ENCODE measurements at places on chromosomes 3 and 15.

- no peak for DNase-seq
Measured at GRCh38 chr3:49124991-49125670, 4.5 kb upstream of the USP19 start.

- no peak for DNase-seq
Measured at GRCh38 chr3:121803771-121804320, 31.0 kb downstream of the IQCB1 start.

DNA sequence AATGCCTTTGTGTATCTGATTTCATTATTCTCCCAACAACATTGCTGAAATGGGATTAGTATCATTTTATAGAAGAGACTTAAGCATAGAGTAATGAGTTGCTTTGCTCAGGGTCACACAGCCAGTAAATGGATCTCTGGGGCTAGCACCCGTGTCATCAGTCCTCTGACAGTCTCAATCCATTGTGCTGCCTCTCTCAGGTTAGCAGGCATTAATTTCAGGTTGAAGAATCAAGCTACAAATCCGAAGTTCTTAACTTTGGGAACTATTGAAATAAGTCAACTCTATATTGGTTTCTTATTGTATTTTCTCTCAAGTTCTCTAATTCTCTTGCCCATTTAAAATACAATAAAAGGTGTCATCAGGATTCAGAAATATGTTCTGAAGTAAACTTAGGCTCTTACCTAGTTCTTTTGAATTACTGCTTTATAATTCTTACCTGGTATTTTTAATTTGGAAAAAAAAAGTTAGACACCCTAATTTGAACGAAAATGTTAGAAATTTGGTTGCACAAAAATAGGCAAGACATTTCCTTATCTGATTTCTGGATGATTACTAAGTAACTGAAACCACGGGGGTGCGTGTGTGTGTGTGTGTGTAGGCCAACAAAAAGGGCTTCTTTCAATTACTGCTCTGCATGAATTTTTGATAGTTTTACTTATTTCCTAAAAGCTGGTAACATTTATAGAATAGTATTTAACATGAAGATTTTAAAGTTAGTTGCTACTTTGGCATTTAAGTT lies 189.8 kb downstream of the MBNL1 start:
- no peak for DNase-seq

DNA sequence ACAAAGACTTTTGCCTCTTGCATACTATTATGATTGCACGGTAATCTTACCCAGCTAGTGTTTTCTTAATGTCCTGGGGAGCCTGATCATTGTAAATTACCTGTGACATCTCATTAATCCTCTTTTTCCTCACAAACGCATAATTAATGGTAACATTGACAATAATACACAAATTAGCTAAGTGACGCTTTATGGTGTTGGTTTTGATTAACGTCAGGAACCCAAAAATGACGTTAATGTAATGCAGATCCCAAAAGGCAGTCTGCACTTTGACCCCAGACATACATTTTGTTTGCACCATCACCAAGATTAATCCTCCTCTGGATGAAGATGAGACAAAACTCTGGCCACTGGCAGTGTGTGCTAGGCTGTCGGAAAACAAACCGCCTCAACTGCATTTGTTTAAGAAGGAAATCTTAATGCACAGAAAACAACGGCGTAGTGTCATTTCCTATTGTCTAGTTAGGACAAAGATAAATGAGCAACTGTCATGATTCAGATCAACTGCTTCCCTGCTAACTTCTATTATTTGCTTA lies 83.9 kb upstream of the CDIN1 start:
- no peak for DNase-seq

DNA sequence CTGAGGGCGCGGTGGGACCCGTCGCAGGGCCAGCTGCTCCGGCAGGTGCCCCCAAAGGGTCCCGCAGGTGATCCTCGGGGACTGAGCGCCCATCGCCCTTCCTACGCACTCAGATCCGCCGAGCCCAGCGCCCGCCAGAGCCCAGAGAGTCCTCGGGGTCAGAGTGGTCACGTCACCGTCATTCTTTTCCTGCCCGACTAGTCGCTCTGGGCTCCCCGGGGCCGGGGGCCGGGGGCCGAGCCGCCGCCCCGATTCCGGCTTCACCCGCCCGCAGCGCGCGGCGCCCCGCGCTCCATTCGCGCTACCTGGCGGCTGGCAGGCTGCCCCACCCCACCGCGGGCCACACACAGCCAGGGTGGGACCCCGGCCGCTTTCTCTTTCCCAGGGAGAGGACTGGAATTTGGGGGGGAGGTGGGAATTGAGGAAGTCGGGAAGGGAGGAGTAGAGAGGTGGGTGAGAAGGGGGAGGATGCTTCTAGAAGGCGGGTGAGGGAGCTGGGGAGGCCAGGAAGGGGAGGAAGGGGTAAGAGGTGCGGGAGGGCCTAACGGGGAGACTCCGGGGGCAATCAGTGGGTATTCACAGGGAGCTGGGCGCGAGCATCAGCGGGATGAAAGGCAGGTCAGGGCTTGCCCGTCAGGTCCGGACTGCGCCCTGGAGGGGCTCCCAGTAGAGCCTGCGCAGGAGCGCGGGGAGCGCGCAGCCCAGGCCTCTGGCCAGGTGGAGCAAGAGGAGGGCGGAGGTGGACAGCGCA lies 36.1 kb upstream of the EPHB3 start:
- DNase-seq, result no peak

DNA sequence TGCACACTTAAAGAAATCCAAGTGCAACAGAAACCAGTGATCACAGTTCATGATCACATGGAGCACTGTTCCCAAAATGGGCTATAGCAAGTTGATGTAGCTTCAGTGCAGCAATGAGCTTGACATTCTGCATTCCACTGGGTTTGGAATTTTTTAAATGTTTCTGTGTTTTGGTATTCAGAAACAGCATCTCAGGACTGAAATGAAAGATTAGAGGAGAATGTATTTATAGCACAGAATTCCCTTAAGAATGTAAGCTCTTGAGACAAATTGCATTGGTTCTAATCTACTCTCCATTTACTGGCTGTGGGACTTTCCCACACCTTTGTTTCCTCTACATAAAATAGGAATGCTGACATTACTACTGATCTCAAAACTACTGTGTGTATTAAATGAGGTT lies 162.7 kb downstream of the FGF12 start:
- no peak for DNase-seq

DNA sequence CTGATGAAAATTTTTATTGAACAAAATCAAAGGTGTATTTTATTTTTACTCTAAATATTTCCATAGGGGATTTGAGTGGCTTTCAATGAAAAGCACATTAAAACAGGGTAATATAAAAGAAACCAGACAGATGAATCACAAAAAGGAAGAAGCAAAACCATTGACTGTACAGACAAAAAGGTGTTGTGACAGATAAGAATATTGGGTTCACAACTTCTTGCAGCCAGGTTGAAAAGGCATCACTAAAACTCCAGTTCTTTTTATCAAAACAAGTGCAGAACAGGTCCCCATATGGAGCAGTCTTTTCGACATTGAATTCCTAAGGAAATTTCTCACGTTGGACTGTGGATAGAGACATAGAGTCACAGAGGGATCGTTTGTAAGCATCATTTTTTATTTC lies 53.8 kb downstream of the AGTR1 start:
- DNase-seq, result no peak

- no peak for DNase-seq
Measured at GRCh38 chr15:63703641-63704240, 106.6 kb downstream of the FBXL22 start.

- DNase-seq, result no peak
Measured at GRCh38 chr15:85646538-85647091, 148.1 kb downstream of the KLHL25 start.

GRCh38 chr3:143001034-143001368 lies 369 bp upstream of the U2SURP start:
- DNase-seq, result peak; percentile 76

DNA sequence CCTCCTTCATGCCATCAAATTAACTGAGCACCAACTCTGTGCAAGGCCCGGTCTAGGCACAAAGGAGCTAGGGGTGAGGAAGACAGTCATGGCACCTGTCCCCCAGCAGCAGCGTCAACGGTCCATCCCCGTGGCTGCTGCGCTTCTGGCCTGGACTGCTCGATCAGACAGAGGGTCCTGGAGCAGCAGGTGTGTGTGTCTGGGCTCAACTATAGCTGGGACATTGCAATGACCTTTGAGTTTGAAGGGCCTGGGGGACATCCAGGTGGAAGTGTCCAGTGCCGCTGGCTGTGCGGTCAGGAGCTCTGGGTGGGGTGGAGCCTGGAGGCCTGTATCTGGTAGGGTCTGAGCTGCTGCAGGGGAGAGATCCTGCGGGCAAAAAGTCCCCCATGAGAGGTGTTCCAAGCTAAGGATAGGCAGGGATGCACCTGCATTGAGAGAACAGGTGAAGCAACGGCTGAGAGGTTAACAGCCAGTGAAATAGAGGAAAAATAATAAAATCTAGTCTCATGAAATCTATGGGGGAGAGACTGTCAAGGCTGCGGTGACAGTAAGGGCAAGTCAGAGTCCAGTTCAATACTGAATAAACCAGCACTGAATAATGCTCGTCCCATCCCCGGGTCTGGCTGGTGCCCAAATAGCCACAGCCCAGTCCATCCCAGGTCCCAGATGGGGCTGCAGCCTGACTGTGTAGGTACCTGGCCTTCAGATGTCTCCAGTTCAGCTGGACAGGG lies 25.4 kb upstream of the SLC41A3 start:
- DNase-seq, result no peak

DNA sequence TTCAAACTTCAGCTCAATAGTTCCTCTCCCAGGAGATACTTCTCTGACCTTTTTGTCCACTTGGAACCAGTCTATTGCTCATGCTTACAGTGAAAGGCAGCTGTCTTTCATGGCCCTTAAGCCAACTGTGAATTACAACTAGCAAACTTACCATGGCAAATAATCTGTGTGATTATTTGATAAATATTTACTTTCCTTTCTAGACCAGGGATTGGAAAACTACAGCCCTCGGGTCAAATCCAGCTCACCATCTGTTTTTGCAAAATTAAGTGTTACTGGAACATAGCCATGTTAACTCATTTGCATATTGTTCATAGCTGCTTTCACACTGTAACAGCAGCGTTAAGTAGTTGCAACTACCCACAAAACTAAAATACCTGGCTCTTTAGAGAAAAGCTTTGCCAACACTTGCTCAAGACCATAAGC lies 289.1 kb upstream of the MCTP2 start:
- DNase-seq, result no peak

GRCh38 chr3:171806200-171807128 lies 3.8 kb downstream of the PLD1 start:
- no peak for DNase-seq

GRCh38 chr3:156790156-156790555 lies 36.0 kb upstream of the LEKR1 start:
- DNase-seq, result no peak

DNA sequence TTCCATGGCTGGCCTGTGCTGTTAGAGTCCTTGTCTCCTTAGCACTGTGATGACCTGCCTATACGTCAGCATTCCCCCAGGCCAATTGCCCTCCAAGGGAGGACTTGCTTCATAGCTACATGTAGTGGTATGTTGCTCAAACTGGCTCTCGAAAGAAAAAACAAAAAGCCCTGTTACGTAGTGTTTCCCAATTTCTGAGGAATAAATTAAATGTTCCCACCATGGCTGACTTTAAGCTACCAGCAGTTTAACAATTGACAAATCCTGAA lies 54.6 kb downstream of the WNT7A start:
- DNase-seq, result no peak

DNA sequence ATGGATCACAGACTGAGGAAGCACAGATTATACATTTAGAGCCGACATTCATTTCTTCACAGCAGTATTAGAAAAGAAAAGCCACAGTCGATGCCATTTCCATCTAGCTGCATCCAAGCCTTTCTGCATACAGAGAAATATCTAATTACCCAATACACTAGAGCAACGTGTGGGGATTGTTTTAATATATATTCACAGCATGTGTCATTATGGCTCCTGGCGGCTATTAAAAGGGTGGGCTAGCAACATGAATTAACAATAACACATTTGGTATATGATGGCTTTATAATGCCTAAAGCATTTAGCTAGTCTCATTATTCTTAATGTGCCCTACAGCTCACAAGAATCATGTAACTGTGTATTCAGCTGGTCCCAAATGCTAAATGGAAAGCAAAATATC lies 1030.5 kb downstream of the FHIT start:
- DNase-seq, result no peak

DNA sequence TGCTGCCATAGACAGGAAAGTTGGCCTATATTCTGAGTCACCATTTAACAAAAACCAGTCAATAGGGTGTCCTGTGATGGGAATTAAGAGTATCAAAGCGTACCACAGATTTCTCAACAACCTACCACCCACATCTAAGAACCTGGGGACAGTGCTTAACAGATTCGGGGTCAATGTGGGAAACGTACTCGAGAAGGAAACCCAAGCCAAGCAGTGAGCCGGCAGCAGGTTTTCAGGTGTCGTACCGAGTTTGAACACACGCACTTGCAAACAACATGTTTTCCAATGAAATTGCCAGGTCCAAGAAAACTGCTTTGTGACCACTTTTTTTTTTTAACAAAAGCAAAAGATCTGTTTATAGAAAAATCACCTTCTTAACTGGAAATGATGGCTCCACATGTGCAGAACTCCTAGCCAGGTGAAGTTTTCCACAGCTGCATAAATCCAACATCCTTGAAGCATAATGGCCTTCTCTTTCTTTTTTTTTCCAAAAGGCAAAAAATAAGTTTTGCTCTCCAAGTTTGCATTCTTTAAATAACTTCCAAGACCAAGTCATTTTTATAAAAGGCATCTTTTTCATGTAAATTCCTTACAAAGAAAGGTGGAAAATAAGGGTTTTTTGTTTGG lies 45.7 kb downstream of the ADAMTS17 start:
- no peak for DNase-seq

DNA sequence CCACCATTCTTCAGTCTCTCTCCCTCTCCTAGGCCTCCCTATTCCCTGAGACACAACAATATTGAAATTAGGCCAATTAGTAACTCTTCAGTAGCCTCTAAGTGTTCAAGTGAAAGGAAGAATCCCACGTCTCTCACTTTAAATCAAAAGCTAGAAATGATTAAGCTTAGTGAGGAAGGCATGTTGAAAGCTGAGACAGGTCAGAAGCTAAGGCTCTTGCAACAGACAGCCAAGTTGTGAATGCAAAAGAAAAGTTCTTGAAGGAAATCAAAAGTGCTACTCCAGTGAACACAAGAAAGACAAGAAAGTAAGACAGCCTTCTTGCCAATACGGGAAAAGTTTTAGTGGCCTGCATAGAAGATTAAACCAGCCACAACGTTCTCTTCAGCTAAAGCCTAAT lies 41.3 kb downstream of the PPM1L start:
- DNase-seq, result no peak

DNA sequence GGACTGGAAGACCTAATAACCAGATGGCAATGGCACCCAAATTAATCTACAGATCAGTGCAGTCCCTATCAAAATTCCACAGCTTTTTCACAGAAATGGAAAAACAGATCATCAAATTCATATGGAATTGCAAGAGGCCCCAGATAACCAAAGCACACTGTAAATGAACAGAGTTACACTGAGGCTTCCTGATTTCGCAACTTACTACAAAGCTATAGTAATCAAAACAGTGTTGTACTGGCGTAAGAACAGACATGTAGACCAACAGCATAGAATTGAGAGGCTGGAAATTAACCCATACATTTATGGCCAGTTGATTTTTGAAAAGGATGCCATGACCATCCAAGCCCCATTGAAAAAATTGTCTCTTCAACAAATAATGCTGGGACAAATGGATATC lies 16.2 kb downstream of the XPC start:
- no peak for DNase-seq

- peak; percentile 63 for DNase-seq
Measured at GRCh38 chr3:45994419-45995235, 997 bp downstream of the FYCO1 start.
